ENCODE measurements at places on chromosomes 2 and 18.

DNA sequence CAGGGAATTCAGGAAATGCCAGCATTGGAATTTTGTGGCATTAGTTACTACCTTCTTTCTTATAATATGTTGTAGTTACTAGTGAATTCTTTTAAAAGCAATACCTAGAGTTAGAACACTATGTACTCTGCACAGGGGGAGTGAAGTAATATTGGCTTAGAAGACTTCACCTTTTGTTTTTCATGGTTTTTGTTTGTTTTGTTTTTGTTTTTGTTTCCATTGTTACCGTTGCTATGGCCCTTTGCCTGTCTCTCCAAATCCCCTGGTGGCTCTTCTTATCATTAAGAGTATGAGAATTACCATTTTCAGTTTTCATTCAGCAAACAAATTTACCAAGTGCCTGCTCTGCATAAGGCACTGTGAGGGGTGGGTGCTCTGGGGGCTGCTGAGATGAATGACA lies 160.1 kb downstream of the HAUS1 start:
- DNase-seq = no peak

GRCh38 chr2:188028739-188029138 lies 262.9 kb upstream of the GULP1 start:
- no peak for DNase-seq

DNA sequence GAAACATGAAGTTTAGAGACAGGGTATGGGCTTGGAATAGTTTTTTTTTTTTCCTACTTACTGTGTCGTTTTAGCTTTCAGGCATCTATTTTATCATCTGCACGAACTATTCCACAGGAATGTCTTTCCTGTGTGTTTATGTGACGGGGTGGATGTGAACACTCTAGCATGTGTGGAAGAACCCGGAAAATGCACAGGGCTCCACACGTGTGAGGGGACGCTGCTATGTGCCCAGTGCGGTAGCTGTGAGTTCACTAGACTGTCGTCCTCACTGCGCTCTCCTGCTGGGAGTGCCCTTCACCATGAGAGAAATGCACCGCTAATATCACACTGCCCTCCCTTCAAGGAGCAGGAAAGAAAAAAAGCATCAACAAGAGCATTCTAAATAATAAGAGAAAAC lies 250.8 kb upstream of the PXDN start:
- no peak for DNase-seq

DNA sequence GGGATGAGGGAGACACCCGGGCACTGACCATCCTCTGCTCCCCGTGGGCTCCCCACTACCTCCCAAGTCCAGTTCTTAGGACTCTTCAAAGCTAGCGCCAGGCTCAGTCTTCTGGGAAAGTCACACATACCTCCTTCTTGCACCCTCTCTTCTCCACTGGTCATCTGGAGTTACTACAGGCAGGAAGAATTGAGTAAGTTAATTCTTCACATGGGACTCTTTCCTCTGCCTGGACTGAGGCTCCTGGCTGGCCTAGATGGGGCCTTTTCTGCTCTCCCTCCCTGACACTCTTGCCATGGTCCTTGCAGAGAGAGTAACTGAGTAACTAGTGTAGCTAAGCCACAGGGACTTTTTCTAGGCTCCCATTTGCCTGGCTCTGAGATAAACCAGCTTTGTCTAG lies 96.5 kb upstream of the CELF4 start:
- no peak for DNase-seq

GRCh38 chr2:191023235-191023679 lies 9.3 kb upstream of the STAT1 start:
- DNase-seq = peak; percentile 27
